ENCODE measurements at places on chromosomes 3 and 15. TPM values are rescaled to one million over a fixed set of nuclear protein-coding genes. Genes with fewer than 3 reads are reported as not detected.
A peak's percentile ranks its signal among the peaks of the same experiment; 100 is the strongest.

- no peak for DNase-seq
Measured at GRCh38 chr3:146065573-146066006, 95.4 kb downstream of the PLOD2 start.

- DNase-seq = peak; percentile 53
Measured at GRCh38 chr15:50247819-50248655, 17.5 kb downstream of the HDC start.

DNA sequence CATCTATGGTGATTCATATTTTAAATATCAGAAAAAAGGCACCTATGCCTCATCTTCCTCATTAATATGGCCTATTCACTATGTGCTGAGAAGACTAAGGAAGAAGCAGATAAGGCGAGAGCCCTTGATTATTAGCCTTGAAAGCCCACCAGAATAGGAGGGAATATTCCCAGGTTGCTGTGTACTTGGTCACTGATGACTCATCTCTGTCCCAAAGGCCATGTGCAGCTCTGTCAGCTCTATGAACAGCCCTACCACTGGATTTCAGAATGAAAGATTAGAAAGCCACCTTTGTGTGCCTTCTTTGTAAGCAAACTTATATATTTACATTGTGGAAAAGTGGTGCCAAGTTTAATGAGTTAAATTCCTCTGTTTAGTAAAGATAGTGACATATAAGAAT, 211.5 kb downstream of the NFKBIZ start:
- no peak for DNase-seq

DNA sequence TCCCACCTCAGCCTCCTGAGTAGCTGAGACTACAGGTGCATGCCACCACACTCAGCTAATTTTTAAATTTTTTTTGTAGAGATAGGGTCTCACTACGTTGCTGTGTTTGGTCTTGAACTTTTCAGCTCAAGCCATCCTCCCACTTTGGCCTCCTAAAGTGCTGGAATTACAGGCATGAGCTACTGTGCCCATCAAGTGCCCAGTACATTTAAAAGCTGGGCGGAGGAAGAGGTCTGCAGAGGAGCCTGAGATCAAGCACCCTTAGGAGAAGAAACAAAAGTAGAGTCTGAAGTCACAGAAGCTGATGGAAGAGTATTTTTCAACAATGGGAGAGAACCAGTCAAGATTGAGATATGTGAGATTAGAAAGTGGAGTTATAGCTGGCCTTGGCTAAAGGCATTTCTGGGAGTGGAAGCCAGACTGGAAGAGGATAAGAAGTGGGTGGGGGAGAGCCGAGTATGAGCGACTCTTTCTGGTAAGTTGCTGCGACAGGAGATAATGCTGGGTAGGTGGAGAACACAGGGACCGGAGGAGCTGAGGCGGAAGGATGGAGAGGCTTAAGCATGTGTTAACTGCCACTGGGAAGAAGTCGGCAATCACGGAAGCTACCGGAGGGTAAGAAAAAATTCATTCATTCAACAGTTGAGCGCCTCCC, 782 bp upstream of the IREB2 start:
- no peak for DNase-seq

DNA sequence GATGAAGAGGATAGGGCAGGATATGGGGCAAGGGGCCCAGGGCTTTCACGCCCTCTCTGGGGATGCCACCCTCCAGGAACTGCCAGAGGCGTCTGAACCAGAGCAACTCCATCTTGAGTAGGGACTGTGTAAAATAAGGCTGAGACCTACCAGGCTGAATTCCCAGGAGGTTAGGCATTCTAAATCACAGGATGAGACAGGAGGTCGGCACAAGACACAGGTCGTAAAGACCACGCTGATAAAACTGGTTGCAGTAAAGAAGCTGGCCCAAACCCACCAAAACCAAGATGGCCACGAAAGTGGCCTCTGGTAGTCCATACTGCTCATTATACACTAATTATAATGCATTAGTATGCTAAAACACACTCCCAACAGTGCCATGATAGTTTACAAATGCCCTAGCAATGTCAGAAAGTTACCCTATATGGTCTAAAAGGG, 40.7 kb downstream of the HERC1 start:
- no peak for DNase-seq

GRCh38 chr3:178088963-178089362, 447.3 kb upstream of the KCNMB2 start:
- no peak for DNase-seq

The SNTN gene
- total RNA-seq = not detected

The BRPF1 gene
- total RNA-seq = 18.7 TPM

- no peak for DNase-seq
Measured at GRCh38 chr15:30872341-30872748, 31.4 kb upstream of the FAN1 start.

- no peak for DNase-seq
Measured at GRCh38 chr3:8872261-8872660, 91.0 kb downstream of the RAD18 start.

DNA sequence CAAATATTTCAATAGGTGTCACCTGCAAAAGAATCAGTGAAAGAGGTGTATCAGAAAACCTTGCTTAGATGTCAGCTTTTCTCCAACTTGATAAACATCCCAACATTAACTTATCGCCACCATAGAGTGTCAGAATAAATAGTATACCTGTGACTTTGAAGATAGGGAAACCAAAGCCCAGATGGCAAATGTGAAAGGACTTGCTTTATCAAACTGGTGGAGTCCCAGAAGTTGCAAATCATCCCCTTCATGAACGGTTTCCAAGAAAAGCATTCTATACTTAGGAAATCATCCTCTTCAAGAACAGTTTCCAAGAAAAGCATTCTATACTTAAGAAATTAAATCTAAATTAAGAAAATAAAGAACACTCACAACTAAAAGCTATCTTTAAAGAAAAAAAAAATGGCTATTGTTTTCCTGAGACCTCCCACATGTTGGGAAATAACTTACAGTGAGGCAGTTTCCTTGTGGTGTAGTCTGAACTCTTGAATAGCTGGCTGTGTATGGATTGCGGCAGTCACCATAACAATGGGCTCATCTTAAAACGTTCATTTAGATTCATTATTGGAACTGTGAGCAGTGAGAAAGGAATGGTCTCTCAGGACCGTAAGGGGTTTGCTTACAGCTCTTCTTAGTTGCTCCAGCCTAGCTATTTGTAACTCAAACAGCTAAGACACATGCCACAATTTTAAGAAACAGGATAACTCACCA, 56.5 kb downstream of the GHSR start:
- no peak for DNase-seq

- peak; percentile 26 for DNase-seq
Measured at GRCh38 chr3:158802409-158803268, 785 bp downstream of the MFSD1 start.

- no peak for DNase-seq
Measured at GRCh38 chr3:18735005-18735404, 309.9 kb upstream of the SATB1 start.

DNA sequence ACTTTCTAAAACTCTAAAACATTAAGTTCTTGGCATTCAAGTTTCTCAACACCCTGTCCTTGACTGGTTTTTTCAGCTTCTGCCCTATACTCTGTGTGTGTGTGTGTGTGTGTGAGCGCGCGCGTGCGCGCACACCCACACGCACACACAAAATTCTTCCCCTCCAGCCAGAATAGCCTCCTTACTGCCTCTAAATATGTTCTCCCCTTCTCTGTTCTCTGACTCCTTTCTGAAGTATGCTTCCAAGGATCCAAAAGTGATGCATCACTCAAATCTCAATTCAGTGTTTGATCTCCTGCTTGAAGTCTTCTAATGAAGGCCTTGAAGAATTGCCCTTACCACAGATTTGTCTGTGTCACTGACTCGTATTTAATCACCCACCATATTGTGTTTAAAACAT, 129.8 kb downstream of the SLC25A26 start:
- no peak for DNase-seq

DNA sequence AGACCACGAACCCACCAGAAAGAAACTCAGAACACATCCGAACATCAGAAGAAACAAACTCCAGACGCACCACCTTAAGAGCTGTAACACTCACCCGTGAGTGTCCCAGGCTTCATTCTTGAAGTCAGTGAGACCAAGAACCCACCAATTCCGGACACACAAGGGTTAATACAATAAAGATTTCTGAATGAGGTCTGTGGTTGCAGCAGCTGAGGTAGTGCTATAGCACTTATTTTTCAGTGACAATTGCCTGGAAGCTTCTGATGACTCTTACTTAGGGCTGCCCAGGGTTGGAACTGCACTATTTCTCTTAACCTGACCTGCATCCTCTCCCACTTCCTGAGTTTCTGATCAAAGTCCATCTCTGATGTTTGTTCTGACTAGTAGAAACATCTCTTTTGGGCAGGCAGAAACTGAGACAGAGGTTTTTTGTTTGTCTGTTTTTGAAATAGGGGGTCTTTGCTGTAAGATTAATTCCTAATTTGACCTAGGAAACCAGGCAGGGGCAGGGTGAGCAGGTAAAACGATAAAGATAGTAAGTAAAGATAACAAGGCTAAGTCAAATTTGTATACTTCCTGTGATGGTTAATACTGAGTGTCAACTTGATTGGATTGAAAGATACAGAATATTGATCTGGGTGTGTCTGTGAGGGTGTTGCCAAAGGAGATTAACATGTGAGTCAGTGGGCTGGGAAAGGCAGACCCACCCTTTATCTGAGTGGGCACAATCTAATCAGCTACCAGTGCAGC, 169.1 kb downstream of the GAP43 start:
- no peak for DNase-seq

The TPM1 gene
- 775 TPM for total RNA-seq

The MCTP2 gene
- 409 TPM for total RNA-seq

The IGSF11 gene
- total RNA-seq = 0.80 TPM

DNA sequence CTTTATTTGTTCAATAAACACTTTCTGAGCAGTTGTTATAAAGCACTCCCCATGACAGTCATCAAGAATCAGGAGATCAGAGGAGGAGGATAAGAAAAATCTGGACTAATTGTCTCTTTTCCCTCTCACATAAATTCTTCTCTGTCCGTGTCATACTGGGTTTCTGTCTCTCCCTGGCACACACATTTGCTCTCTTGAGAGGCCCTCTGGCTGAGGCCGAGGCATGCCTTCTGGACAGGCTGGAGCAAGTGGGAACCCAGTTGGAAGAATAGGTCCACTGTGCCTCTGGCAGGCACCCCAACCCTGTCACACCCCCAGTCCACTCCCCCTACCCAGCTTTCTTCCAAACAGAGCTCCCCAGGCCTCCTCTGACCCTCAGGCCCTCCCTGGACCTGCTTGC, 315.8 kb downstream of the UACA start:
- DNase-seq = no peak

The C2CD4A gene
- 0.14 TPM for total RNA-seq

DNA sequence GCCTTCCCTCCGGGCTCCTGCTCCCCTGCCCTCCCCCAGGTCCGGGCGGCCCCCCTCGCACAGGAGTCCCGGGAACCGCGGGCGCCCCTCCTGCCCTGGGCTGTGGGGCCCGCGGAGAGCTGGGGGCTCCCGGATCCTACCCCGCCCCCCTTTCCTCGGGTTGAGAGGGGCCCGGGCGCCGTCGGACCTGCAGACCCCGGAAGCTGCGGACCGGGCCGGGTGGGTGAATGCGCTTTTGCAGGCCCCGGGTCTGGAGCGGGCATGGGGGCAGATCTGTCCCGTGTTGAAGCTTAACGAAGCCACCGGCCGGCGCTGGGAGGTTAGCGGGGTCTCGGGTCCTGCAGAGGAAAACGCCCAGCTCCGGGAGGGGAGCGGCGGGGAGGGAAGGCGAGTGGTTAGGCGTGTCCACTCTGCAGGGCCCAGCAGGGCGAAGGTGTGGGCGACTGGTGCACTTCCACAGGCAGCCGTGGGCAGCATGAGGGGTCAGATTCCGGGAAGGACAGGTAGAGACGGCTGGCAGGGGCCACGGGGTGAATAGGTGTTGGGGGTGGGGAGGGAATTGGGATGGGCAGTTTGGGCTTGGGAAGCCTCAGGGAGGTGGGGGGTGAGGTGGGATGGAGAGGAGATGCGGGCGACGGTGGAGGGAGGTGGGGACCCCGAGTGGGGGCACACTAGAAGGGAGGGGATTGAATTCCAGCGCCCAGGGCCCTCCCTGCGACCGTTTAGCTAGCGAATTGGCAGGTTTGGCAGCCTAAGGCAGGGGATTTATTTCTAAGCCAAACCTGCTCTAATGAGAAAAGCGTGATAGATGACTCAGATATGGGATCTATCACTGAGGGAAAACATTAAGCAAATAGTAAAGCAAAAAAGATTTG, 635 bp downstream of the CD276 start:
- peak; percentile 30 for DNase-seq

DNA sequence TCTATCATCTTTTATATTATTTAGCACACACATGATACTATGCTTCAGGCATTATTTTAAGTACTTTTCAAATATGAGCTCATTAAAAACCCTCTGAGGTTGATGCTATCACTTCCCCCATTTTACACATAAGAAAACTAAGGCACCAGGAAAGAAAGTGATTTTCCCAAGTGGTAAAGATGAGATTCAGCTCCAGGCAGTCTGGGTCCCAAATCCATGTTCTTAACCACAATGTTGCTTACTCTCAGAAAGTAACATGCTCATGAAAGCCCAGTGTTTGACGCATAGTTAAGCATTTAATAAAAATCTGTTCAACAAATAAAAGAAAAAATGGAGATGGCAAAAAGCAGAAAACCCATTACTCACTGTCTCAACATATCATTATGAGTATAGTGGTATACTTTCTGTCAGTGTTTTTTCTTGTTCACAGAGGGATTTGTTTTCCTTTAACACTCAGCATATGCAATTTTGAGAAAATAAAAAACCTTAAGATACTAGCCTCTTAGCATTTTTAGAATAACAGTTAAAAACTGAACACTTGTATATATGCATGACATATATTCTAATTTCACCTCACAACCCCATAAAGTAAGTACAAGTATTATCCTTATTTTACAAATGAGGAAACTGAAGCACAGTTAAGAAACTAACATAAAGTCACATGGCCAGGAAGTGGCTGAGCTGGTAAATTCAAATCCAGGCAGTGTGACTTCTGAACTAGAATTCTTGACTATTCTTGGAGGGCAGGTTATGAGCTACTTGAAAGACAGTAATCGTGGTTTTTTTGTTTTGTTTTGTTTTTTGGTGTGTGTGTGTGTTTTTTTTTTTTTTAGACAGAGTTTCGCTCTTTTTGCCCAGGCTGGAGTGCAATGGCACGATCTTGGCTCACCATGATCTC, 10.4 kb downstream of the PEAK1 start:
- no peak for DNase-seq

GRCh38 chr15:31360843-31361763, 34.5 kb downstream of the KLF13 start:
- DNase-seq = peak; percentile 81

GRCh38 chr3:14431917-14432834, 29.8 kb downstream of the SLC6A6 start:
- DNase-seq = peak; percentile 93

The TRIM59 gene
- 10.9 TPM for total RNA-seq

- DNase-seq = no peak
Measured at GRCh38 chr15:42066764-42067415, 27.5 kb downstream of the PLA2G4D start.

The TRMT10C gene
- 8.1 TPM for total RNA-seq

DNA sequence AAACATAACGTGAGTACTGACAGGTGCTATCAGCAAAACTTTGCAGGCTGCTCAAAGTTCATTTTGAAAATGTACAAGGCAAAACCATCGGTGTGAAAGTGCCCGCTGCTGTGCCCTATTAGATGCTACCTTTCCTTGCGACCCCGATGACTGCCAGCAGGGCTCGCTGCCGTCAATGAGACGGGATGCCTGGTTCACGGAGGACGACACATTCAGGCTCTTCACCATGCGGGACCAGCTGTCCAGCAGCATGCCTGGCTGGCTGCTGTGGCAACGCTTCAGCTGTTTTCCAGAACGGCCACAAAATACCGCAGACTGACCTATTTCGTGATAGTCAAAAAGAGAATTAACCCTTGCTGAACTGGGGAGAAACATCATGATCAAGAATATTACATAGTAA, 92.7 kb upstream of the OCA2 start:
- peak; percentile 17 for DNase-seq

GRCh38 chr3:173588556-173588955, 191.0 kb downstream of the NLGN1 start:
- no peak for DNase-seq

Measured in transverse colon (tissue), 4 donors.